ENCODE measurements at places on chromosomes 7 and 10.

- no peak for DNase-seq
Observed at GRCh38 chr7:18689551-18689950, 194.0 kb downstream of the HDAC9 start.

DNA sequence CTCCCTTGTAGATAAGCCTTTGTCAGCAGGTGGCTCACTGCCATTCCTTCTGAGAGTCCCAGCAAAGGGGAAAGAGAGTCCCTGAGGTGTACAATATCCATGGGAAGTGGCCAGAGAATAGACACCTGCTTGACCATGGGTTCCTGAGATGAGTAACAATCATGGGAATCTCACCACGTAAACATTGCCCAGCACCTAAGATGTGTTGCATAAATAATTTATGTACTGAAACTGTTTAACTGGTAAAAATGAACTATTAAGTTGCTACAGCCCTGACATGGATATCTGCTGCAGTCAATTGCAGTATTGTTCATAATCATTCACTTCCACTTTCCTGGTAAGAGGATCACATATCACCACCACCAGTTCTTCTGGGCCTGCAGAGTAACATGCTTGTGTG is 123.8 kb upstream of the INHBA start:
- no peak for DNase-seq

DNA sequence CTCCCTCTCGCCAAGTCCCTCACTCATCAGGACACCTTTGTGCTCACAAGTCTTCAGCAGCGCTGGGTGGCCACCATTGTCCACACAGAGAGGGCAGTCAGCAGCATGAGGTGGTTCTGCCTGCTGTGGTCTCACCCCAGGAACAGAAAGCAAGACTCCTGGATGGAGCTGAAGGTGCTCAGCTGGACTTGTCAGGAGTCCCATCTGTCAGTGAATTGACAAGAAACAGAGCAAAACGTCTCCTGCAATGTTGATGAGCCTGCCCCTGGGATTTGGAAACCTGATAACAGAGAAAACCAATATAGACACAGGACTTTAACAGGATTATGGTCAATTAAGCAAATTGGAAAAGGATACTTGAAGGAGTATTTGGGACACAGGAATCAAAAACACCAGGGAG is 122.2 kb upstream of the PRSS58 start:
- no peak for DNase-seq

- no peak for DNase-seq
Observed at GRCh38 chr7:115763347-115763746, 267.2 kb downstream of the TFEC start.

GRCh38 chr7:158374586-158374985 is 213.0 kb downstream of the PTPRN2 start:
- DNase-seq = no peak

GRCh38 chr7:130361681-130362080 is 17.1 kb downstream of the CPA5 start:
- DNase-seq = no peak

DNA sequence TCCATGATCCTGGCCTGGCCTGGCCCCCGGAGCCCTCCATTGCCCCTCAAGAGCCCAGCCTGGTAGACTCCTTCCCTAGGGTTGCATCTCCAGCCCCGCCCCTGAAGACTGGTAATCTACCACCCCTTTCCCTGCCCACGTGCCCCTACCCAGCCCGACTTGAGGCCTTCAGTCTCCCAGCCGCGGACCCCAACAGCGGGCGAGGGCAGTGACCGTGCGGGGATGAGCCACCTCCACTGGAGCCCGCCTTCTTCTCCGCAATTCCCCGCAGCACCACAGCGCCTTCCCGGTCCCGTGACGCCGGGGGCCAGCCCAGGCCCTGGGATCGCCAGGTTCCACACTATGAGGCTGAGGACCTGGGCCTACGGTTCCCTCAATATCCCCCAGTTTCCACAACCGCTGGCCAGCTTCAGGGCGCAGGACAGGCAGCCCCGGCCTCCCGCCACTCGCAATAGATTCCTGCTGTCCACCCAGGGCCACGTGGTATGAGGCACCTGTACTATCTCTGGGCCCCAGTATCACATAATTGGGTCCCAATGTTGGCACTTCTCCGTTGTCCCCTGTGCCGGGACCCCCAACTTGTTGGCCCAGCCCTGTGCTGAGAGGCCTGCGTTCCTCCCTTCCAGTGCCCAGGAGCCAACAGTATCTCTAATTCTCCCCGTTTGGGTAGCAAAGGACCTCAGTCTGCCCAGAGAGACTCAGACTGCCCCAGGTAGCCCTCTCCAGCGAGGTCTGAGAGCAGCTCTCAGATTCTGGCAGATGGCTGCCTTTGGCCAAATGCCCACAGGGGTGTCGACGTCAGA is 1.1 kb upstream of the GPRIN2 start:
- DNase-seq = no peak

DNA sequence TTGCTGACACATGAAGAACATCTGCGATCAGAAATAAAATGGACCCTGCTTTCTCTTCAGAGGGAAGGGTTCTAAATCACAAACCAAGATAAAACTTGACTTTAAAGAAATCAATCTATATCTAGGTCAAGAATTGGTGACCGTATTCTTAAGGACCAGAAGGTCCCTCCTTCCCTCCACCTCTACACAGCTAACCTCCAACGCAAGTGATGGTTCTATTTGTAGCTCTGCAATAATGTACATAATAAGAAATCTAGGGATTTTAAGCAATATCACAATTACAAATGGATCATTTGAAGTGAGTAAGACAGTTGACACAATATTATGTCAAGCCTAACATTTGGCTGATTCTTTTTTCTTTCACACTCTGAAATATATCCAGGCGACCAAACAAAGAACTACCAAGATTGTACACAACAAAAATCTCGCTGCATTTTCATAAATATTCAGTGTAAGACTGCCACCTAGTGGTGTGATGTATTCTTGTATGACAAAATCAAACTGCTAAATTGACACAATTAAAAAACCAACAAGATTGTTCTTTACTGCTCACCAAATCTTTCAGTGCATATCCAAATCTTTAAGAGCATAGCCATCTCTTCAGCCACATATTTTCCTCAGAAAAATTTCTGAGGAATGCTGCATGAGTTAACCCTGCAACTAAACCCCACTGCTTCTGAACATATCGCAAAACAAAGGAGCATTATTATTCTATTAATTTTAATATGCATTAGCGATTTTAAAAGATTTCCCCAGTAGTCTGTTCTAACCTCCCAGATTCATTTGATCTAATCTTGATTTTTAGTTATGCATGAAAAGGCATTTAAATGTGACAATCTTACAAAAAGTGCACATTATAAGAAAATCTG is 44.5 kb downstream of the ICA1 start:
- peak; percentile 49 for DNase-seq

- no peak for DNase-seq
Observed at GRCh38 chr7:70212281-70212680, 614.0 kb downstream of the AUTS2 start.

DNA sequence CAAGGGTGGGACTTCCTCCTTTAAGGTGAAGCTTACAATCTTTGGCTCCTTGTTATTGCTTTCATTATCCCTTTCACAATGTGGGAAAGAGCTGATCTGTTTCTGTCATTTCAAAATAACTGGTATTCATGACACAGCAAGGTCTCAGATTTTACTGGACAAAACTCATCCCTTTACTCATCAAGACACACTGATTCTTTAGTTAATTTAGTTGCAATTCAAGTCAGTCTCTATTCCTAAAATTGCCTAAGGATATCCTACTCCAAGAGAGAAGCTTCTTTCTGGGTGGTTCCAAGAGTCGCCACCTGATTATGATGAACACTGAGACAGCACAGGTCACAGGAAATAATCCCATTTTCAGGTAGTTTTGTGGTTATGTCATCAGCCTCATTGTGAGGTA is 5.8 kb upstream of the PNLIPRP3 start:
- DNase-seq = no peak

GRCh38 chr7:55173671-55174070 is 154.9 kb downstream of the EGFR start:
- DNase-seq = no peak

- DNase-seq = no peak
Observed at GRCh38 chr10:28935061-28935460, 257.7 kb downstream of the BAMBI start.

- no peak for DNase-seq
Observed at GRCh38 chr7:110852156-110852940, 238.6 kb upstream of the LRRN3 start.

DNA sequence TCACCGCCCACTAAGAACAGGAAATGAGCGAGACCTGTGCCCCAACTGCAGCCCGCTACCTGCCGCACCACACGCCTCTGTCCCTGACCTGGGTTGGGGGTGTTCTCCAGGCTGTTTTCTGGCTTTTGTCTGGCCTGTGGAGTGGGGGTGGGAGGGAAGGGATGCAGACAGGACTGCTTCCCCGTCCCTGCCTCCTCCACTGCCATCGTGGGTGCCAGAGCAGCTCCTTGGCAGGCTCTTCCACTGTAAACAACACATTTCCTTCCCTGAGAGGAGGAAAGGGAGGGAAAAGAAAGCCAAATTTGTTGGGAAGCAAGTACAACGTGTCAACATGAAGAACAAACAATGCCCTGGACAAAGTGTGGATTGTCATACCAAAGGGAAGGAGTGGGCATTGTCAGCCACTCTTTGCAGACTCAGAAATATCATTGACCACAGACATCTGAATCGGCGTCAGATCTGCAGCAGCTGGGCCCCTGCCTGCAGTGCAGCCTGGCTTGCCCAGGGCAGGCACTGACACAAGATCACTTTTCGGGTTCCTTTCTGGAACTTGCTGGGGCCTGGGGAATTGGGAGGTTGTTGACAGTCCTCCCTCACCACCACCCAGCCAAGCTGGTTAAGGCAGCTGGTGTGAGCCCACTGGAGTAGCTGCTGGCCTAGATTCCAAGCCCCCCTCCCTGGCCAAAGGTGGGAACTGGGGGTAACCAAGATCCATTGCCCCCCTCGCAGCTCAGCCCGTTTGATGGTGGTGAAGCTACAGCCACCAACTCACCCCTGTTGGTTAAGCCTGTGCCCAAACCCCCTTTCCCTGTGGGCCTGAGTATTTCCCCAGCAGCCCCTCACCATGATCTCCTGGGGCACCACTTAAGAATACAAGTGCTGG is 22.6 kb upstream of the TRIM8 start:
- no peak for DNase-seq

- no peak for DNase-seq
Observed at GRCh38 chr10:30701451-30702173, 72.1 kb upstream of the LYZL2 start.

GRCh38 chr7:17130281-17131059 is 168.0 kb upstream of the AHR start:
- DNase-seq = peak; percentile 47

GRCh38 chr7:94559972-94560371 is 50.4 kb downstream of the CASD1 start:
- no peak for DNase-seq

GRCh38 chr7:112201411-112201810 is 4.8 kb downstream of the DOCK4 start:
- DNase-seq = peak; percentile 34

GRCh38 chr7:128003787-128004186 is 27.4 kb downstream of the LRRC4 start:
- DNase-seq = no peak

DNA sequence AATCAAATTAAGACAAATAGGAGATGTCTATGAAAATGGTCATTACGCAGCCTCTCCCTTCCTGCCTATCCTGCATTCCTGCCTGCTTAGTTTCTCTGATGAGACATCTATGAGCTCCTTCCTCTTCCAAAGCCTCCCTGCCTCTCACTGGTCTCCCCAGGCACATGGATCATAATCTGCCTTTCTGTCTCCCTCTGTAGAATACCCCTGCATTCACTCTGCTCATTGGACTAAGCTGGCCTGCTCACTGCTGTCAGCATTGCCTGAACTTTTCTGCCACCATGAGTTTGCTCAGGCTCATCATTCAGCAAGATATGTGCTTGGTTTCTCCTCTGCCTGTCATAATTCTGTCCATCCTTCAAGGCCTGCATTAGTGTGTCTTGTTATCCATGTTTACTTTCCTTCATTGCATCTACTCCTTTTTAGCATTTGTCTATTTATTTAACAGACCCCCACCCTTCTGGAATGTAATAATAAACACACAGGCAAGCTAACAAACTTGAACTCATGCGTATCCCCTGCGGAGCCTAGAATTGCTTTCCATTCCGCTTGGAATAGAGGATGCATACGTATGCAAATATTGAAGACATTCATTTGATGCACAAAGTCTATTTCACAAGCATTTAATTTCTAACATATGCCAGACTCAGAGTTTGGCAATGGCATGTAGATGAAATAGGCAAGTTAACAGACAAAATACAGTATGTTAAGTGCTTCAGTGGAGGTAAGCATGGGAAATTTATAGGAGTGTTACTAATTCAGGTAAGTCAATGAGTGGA is 88.3 kb downstream of the PTPRZ1 start:
- DNase-seq = peak; percentile 55

- no peak for DNase-seq
Observed at GRCh38 chr10:63206576-63206975, 73.4 kb downstream of the NRBF2 start.

DNA sequence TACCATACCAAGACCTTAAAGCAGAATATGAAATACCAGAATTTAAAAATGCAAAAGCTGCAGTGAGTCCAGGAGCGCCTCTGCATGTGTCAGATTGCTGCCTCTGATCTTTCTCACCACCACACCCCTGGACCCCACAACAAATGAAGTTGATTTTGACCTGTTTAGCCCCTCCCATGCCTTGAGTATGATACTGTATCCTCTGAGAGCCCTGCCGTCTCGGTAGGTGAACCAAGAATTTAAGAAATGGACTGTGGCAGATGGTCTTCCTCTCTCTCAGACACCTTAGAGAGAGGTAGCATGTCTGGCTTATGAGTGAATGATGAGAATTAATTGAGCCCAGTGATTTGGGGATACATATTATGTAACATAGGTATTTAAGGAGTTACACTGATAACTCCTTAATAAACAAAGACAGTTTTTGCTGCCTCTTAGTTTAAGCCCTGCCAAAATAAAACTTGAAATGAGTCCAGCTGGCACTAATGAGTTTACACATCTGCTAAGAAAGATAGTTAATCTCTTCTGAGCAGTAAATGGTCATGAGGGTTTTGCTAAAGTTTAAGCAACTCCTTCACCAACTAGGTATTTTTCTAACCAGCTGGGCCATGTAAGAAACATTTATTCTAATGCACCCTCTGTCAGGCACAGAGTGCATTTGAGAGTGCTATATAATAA is 4.5 kb upstream of the TFPI2 start:
- no peak for DNase-seq

GRCh38 chr7:153392726-153393125 is 633.2 kb downstream of the ACTR3B start:
- no peak for DNase-seq

- DNase-seq = no peak
Observed at GRCh38 chr7:90622670-90623069, 26.5 kb downstream of the CDK14 start.

Data from SW 1271 (cell line).